ENCODE measurements at places on chromosomes 5 and 9.

DNA sequence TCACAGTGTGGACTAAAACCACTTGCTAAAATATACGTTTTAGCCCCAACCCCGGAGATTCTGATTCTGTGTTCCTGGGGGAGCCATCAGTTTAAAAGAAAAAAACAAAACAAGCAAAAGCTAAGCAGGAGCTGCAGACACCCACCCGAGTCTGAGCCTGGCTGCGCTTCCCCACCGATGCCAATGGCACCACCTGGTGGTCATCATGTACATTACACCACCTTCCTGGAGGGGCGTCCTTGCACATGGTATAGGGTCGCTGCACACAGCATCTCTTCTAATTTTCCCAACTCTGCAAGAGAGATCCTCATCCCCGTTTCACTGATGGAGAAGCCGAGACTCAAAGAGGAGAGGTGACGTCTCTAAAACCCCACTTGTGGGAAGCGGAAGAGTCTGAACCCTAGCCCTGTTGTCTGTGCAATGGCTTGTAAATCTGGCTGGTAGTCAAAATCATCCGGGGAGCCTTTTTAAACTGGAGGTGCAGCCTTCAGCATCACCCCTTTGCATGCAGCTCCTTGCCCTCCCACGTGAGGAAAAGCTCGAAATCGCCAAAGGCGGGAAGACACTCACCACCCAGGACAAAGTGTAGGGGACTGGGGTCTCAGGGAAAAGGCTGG, 23.1 kb upstream of the CNOT6 start:
- DNase-seq = peak; percentile 46

GRCh38 chr5:133943475-133943817, 25.0 kb downstream of the C5orf15 start:
- DNase-seq = no peak

- peak; percentile 31 for DNase-seq
These were observed at the start of gene PCDHA11 for GRCh38 chr5:140868721-140869554. PCDHA11 (plus strand) TSS chr5:140868957; CDS start chr5:140869104, 147 bp downstream.

GRCh38 chr9:129394061-129394885, 216.2 kb upstream of the IER5L start:
- peak; percentile 44 for DNase-seq

GRCh38 chr9:19492775-19493173, 84.0 kb downstream of the ACER2 start:
- DNase-seq = no peak

GRCh38 chr5:125874717-125875116, 548.5 kb upstream of the GRAMD2B start:
- DNase-seq = no peak

- no peak for DNase-seq
These were observed 308.9 kb upstream of the MPDZ start for GRCh38 chr9:13588151-13589033.

- DNase-seq = no peak
These were observed 367.1 kb upstream of the KLF4 start for GRCh38 chr9:107856633-107857032.

DNA sequence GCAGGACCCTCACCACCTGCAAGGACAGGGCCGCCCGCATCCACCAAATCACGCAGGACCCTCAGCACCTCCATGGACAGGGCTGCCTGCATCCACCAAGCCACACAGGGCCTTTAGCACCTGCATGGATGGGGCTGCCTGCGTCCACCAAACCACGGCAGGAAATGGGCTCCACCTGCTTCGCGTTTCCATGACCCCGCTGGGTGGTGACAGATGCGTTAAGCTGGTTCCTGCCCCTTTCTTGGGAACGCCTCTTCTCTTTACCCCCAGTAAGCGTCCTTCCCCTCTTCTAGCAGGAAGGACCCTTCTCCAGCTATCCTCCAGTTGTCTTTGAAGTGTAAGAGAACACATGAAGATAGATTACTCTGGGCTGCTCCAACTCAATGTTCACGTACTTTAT, 13.5 kb downstream of the FBP1 start:
- DNase-seq = no peak

All from RPMI8226 (cell line).